ENCODE measurements at places on chromosomes 1 and 21.

DNA sequence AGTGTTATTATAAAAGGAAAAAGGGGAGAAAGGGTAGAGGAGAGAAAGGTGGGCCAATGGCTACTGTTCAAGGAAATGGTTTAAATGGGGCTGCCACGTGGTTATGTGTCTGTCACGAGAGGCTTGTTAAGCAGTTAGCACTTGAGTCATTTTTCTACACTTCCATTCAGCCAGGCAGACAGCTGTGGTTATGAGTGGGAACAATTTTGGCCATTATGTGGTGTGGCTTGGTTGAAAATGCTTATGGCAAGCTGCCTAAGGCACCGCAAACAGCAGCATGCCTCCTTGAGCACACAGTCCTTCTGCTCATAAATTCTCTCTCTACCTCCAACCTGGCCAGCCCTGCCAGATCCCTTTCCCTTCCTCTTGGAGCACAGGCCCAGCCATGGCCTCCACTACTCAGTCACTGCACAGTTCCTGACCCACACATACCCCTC lies 3.2 kb upstream of the SRM start:
- no peak for DNase-seq

GRCh38 chr1:48916130-48917069 lies 139.7 kb upstream of the BEND5 start:
- no peak for DNase-seq

DNA sequence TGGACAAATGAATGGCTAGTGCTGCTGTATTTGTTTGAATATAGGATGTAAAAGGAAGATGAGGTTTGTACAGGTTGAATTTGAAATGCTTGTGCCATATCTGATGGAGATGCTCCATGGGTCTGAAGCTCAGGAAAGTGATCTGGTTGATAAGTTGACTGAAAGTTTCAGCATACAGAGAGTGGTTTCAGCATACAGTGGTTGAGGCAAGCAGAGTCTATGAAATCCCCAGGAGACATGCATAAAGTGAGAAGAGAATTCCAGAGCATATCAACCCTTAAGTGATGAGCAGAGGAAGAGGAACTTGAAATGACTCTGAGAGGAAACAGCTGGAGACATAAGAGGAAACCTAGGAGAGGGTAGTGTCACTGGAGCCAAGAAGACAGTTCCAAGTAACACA lies 21.7 kb downstream of the TCHHL1 start:
- DNase-seq = no peak

DNA sequence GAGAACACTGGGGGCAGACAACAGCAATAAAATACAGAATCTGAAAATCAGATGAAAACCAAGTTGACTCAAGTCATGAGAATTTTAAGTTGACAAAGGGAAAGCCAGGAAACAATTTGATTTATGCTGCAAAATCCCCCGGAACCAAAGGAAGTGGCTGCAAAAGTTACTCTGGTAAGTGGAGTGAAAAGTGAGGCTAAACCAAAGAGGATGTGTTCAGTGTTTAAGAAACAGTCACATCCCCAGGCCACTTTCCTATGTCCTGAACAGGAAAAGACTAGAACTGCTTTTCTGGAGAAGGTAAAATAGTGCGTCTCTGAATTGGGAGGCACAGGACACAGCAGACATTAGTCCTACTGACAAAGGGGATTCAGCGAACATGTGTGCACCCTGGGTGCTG lies 5.9 kb downstream of the TARBP1 start:
- DNase-seq = no peak

GRCh38 chr1:20496241-20496661 lies 10.2 kb upstream of the CAMK2N1 start:
- peak; percentile 90 for DNase-seq

All from trophoblast cell (in vitro differentiated cells and primary cell).